Mesenchymal stem cell (in vitro differentiated cells and primary cell): ENCODE measurements at places on chromosomes 1 and 21.

DNA sequence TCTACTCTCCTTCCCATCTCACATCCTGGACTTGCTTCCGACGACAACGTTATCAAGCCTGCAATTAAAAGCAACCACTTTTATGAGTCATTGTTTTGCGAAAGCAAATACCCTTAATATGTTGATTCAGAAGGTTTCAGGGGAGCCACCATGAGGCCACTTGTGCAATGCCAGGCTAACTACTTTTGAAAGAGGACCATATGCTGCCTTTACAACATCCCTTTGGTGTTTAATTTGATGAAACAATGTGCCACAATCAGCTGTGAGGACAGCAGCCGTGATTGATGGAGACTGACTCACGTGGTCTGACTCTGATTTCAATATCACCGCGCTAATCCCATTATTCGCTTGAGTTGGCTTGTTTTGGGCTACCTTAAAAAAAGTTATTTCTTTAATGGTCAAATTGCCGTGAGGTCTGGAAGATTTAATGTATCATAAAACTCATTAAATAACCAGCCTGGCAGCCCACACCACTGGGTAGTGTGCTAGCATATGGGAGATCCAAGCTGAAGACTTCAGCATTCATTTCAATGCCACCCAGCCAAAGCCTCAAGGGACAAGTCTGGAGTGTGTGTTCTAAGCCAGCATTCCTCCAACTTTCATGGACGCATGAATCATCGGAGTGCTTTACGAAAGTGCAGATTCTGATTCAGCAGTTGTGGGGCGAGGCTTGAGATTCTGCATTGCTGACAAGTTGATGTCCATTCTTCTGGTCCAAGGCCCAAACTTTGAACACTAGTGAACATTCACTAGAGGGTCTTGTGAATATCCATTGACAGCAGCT is 73.3 kb upstream of the PAXBP1 start:
- DNase-seq: peak; percentile 14

- no peak for DNase-seq
Observed at GRCh38 chr1:42551180-42551579, 88.1 kb downstream of the CCDC30 start.

DNA sequence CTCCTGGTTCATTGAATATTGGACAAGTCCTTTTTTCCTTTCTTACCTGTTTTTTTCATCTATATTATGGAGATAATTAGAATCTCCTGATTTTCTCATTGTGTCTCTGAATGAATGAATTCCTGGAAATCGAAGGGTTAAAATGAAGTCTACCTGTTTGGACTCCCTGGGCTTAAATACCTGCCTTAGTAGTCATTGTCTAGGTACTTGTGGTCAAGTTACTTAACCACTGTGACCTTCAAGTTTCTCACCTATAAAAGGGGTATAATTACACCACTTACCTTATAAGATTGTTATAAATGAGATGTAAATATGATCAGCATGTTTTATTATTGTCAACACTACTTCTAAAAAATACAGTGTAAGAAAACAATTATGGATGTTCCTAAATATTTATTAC is 9.0 kb upstream of the TBX19 start:
- no peak for DNase-seq

DNA sequence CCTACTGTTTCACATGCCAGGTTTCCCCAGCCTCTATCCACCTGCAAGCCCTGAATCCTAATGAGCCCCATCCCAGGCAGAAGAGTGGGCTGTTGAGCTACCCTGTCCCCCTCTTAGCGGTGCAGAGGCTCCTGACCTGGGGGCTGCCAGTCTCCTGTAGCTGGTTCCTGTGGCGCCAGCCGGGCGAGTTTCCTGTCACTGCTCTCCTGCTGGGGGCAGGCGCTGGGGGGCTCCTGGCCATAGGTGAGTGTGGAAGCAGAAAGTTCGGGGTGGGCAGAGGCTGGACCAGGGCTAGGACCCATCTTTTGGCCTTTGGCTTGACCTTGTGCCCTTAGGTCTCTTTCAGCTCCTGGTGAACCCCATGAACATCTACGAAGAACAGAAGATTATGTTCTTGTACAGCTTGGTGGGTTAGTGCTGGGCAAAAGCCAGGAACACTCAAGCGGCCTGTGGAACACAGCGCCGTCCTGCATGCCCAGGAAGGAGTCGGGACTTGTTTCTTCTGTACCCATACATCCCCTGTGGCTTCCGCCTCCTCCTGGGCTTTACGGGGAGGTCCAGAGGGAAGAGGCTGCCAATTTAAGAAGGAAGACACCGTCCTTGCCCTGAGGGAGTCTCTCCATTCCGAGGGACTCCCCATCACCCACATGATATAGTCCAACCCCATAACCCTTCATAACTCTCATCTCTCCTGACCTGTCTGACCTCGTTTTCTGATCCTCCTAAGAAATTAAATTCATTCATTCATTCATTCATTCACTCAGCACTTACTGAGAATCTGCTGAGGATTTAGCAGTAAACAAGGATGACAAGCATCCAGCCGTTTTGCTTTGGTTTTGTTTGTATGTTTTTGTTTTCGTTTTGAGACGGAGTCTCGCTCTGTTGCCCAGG is 939 bp downstream of the DCST1 start:
- no peak for DNase-seq

- DNase-seq: no peak
Observed at GRCh38 chr1:94408104-94408830, 9.9 kb upstream of the ABCD3 start.

DNA sequence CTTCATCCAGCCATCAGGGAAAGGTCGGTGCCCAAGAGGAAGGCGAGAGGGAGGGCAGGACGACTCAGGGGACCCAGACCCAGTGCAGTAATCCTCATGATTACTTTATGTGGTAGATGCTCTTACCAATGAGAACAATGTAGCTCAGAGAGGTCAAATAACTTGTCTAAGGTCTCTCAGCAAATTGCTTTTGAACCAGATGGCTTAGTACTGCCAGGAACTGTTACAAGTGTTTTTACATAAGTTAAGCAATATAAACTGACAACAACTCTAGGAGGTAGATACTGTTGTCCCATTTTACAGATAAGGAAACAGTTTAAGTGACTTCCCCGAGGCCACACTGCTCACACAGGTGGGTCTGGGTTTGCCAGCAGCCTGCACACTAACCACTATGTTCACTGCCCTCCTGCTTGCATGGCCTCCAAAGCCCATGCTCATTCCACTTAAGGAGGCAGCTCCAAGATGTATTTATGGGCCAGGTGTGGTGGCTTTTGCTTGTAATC is 111.7 kb downstream of the LACTBL1 start:
- peak; percentile 44 for DNase-seq

- no peak for DNase-seq
Observed at GRCh38 chr1:11026052-11026451, 13.6 kb downstream of the TARDBP start.

GRCh38 chr21:34243562-34243961 is 120.2 kb upstream of the KCNE2 start:
- peak; percentile 27 for DNase-seq

DNA sequence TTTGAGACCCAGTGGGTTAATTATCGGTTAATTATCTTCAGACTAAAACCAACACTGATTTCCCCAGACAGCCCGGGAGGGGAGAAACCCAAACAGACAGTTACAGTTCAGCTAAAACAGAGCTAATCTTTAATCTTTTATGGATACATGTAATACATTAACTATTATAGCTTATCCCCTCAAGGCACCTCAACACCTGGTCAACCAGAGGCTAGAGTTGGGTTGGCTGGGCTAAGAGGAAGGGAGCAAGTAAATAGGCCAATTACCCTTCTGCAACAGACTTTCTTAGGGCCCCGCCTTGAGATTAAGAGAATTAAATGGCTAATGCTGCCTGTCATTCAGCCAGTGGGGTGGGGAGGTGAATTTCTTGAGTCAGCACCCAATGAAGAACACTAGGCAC is 6.6 kb upstream of the MED18 start:
- DNase-seq: no peak

- DNase-seq: no peak
Observed at GRCh38 chr1:47106792-47107191, 30.4 kb upstream of the CYP4A22 start.

- DNase-seq: no peak
Observed at GRCh38 chr1:25161981-25162380, 70.3 kb downstream of the SYF2 start.

- DNase-seq: no peak
Observed at GRCh38 chr21:35556536-35556935, 503.8 kb downstream of the SETD4 start.

GRCh38 chr1:228163776-228164519 is 1.7 kb upstream of the IBA57 start:
- DNase-seq: no peak

DNA sequence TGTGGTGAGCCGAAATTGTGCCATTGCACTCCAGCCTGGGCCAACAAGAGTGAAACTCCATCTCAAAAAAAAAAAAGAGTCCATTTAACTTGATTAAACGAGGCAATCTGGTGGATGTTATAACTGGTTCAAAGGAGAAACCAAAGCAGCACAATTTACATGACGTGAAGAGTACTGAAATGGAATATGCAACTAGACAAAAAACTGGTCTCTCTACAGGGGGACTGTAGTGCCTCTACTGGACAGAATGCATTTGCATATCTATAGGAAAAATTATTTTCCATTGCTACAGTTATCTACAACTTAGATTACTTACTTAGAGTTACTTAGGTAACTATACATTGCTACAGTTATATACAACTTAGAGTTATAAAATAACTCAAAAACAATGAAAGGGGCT is 2.7 kb upstream of the CAPN2 start:
- DNase-seq: no peak

GRCh38 chr21:14957836-14958235 is 107.0 kb downstream of the NRIP1 start:
- no peak for DNase-seq

GRCh38 chr1:35718492-35719336 is at the start of gene C1orf216:
Gene C1orf216 (minus strand): TSS chr1:35718884. CDS start chr1:35716321, 2,563 bp downstream.
- peak; percentile 86 for DNase-seq

DNA sequence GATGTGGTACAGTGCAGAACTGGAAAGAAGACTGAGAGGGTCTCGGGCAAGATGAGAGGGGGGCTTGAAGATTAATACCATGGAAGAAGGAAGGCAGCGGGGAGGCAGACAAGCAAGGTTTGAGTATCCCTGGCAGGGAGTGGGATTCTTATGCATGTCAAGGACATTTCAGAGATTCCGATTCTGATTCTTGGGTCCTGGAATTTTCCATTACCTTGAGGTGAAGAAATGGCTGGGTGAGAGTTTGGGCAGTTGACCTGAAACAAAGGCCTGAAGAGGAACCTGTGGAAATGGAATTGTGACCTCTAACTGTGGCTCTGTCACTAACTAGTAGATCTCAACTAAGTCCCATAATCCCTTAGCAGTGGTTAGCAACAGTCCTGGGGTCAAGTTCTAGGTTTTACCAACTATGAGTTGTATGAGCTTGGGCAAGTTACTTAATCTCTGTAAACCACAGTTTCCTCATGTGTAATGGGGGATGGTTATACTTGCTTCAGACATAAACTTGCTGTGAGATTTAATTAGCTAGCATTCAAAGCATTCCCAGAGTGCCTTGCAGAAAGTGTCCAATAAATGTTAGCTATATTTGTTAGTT is 8.6 kb upstream of the ACTN2 start:
- peak; percentile 16 for DNase-seq

DNA sequence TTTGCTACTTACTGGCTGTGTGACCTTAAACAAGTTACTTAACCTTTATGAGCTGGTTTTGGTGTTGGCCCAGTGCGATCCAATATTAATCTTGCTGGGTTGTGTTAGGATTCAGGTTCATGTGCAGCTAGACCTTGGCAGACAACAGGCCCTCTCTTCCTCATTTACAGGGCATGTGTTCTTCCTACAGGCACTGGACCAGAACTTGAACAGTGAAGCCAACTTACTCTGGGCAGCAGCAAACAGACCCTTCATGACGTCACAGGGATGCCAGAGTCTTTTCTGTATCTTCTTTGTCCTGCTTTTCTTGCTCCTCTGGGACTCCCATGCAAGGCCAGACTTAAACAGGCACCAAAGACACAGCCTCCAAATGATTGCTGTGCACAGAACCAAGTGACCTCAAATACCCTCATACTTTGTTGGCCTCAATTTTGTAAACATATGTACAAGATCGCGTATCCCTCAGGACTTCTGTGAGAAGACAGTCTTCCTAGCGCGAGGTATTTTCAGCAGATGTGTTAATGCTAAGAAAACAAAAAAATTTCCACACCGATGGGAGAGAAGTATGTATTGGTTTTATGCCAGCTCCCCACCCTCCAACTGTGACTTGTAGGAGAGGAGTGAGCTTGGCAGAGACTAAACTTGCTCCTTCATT is 73.7 kb downstream of the URB2 start:
- peak; percentile 64 for DNase-seq

DNA sequence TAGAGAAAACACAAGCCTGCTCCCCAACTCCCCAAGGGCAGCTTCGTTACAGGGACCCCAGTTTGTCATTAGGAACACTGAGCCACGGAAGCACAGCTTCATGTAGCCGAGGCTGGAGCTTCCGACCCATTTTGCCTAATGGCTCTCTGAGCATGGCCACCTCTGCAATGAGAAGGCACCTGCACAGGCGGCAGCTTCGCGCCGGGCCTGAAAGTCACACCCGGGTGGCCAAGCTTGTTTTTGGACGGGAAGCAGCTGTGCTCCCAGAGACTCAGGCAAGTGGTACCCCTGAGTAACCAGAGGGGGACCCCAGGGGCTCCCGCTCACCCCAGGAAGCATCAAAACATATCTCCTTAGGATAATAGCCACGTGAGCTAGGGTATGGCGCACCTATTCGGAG is 80.9 kb downstream of the SLC66A1 start:
- no peak for DNase-seq
